NCI-H460 (cell line): ENCODE measurements at places on chromosomes 2 and 18.
A peak's percentile ranks its signal among the peaks of the same experiment; 100 is the strongest.

DNA sequence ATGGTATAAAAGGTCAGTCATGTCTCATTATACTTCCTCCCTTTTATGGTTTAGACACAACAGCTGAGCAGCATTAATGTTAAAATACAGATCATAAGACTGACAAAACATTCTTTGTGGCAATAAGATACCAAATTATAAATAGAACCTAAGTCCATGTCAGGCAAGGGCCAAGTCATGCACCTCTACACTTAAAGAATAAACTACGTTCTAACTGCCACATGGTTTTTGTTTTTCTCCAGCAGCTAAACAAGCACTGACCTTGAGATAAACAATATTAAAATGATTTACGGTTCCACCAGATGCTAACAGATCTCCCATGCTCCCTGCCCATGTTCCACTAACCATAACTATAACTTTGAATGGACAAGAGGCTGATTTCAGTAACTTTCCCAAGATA lies 368.6 kb upstream of the TFPI start:
- no peak for DNase-seq

GRCh38 chr2:164145093-164145987 lies 409.5 kb upstream of the FIGN start:
- DNase-seq, result no peak

DNA sequence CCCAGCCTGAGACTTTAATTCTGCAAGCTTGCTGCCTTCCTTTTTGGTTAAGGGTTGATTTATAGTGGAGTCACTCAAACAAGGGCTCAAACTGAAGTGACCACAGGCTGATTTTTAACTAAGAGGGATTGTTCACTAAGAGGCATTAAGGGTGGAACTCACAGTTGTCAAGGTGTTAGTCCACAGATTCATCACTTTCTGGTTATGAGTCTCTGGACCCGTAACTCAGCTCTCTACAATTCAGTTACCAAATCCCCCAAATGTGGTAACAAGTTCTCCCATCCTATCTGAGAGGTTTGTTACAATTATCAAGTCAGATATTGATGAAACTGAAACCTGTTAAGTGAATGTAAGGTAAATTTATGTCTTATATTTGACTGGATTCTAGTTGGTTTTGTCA lies 185.9 kb upstream of the KLHL14 start:
- no peak for DNase-seq

DNA sequence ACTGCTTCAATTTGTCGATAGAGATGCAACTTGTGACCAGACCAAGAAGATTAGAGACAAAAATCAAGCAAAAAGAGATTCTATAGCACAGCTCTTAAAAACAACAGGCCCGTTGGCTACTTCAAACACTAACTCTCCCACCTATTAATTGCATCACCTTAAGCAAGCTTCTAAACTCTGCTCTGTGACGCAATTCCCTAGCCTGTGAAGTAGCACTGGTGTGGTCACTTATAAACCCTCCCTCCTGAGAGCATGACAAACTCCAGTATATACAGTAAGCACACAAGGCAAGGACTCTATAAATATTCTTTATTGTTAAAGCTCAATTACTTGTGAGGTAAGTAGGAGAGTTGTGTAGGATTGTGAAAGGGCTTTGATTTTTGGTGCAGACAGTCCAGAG lies 72.3 kb downstream of the CMPK2 start:
- DNase-seq, result no peak

DNA sequence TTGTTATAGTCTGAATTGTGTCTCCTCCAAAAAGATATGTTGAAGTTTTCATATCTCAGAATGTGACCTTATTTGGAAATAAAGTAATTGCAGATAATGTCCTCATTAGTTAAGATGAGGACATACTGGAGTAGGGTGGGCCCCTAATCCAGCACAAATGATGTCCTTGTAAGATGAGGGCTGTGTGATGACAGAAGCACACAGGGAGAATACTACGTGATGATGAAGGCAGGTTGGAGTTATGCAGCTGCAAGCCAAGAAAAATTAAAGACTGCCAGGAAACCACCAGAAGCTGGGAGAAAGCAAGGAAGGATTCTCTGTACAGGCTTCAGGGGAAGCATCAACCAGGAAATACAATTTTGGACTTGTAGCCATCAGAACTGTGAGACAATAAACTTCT lies 58.3 kb upstream of the PNPT1 start:
- DNase-seq, result no peak

DNA sequence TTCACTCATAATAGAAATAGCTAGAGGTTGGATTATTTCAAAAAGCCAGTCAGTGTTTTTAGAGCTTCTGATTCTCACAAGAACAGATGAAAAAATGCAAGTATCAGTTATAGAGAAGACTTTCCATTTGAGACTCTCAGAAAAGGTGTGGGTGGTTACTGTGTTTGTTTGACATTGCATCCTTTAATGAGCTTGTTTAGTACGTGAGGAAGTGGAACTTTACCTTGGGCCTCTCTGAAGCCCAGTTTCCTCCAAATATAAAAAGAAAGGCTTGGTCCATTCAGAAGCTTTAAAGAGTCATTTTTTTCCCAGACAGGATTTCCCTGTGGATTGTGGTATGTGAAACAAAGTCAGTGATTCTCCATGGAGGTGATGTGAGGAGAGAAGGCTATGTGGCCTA lies 89.9 kb upstream of the RANBP2 start:
- no peak for DNase-seq

- DNase-seq, result no peak
Measured at GRCh38 chr2:132998221-132998620, 328.2 kb upstream of the LYPD1 start.

DNA sequence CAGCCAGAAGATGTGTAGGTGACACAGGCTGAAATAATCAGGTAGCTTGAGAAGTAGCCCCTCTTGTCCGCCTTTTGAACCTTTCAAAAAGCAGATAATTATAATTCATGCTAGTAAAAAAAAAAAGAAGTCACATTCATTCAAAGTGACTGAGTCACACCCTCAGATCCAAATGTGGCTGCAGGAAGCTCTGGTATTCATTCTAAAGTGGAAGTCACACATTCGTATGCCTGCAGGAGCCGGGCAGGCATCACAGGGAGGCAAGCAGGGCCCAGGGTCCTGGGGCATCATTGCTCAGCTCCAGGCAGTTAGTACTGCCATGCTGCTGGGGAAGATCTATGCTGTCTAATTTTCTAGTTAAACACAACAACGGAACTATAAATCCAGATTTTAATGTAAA lies 21.7 kb upstream of the RAB11FIP5 start:
- no peak for DNase-seq

DNA sequence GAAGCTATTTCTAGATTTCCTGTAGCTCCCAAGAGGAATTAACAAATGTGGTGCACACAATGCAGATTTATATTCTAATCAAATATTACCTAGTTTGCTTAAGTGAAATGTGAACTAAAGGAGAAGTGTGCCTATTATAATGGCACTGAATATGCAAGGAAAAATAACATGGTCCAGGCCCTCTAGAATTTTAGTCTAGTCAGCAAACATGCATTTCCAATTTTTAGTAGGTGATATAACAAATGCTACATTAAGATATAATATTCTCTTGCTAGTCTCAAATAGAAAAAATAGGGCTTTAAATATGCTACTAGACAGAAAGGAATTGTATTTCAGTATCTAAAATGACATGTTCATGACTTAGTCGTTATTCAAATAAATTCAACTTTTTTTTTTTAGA lies 689.5 kb downstream of the TMEM182 start:
- DNase-seq, result no peak

- no peak for DNase-seq
Measured at GRCh38 chr2:43899589-43899988, 60.8 kb downstream of the ABCG8 start.

DNA sequence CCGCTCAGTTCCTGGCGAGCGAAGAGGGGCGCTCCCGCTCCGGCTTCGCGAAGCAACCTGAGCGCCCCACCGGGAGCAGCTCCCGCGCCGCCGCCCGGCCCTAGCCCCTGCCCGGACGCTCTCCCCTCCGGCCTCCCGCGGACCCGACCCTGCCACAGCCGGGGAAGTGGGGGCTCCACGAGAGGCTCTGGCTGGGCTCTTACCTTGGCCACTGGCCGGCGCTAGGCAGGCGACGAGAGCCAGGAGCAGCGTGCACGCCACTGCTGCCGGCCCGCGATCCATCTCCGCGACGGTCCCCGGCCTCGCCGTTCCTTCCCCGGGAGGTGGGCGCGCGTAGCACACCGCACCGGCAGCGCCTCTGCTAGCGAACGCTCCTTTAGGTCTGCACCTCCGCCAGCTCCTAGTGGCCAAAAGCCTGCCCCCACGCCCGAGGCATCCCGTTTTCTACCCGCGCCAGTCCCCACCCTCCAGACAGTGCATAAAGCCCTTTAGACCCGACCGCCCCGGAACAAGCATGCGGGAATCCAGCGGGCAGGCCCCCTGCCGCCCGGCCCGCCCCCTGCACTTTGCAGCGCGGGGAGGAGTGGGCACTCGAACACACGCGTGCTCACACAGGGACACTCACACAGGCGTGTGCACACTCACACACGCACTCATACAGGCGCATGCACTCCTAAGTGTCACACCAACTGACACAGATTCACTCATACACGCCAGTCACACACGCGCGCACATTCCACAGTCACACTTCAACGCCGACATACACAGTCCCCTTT lies at the start of gene LRP2:
TSS of gene LRP2 (minus strand) at position 417 of the 776 bp plus-strand sequence. CDS start at position 282, 135 bp downstream.
- DNase-seq, result no peak

GRCh38 chr2:54139210-54139609 lies 23.8 kb downstream of the ACYP2 start:
- no peak for DNase-seq

- DNase-seq, result no peak
Measured at GRCh38 chr2:162113776-162114168, 38.3 kb downstream of the GCG start.

GRCh38 chr2:10709290-10709939 lies 12.0 kb upstream of the ATP6V1C2 start:
- DNase-seq, result peak; percentile 23

DNA sequence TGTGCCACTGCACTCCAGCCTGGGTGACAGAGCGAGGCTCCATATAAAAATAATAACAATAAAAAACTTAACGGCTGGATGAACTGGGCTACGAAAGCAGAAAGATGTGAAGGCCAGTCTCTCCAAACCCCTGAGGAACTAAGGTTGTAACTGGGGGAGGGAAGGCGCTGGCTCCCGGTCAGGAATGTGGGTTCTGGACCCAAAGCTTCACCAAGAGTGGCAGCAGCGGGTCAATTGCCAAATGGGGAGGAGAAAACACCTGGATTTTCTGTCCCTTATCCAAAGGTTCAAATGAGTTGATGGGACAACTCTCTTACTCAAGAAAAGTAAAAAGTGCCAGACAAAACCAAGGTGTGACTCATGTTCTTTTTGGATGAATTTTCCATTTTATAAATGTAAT lies 60.1 kb upstream of the TFCP2L1 start:
- no peak for DNase-seq

- no peak for DNase-seq
Measured at GRCh38 chr2:149877074-149877473, 289.5 kb upstream of the MMADHC start.

DNA sequence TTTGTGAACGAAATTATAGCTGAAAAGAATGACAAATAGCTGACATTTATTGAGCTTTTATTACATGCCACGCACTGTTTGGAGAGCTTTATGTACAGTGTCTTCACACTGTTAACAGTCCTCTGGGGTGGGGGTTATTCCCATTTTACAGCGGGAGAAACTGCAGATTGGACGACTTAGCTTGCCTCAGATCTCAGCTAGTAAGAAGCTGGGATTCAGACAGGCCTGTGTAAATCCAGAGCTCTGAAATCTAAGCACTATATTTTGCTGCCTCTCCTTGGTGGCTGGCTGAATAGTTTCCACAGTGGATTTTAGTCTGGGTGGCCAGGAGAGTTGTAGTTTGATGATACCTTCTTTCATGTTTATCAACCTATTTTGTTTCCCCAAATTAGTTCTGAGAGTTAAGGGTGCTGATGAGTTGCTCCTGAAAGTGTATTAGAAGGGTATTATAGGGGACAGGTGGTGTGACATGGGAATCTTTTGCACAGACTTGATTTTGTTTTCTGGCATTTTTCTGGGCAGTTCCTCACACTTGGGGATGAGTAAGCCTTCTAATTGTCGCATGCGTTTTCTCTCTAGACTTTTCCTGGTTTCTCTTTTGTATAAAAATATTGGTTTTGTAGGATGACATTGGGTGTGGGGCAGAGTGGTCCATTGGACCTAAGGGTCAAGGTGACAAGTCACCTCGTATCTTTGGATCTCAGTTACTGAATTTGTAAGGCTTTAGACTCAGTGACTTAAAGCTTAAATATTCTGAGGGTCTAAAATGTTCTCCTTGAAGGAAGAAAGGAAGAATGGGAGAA lies 1.5 kb downstream of the ACSL3 start:
- no peak for DNase-seq

- no peak for DNase-seq
Measured at GRCh38 chr2:112793449-112793978, 9.2 kb upstream of the IL1A start.

- no peak for DNase-seq
Measured at GRCh38 chr2:137115081-137115794, 349.9 kb downstream of the THSD7B start.

- DNase-seq, result no peak
Measured at GRCh38 chr2:75960472-75961009, 249.8 kb upstream of the GCFC2 start.
